ENCODE measurements at places on chromosomes 3 and 15.

GRCh38 chr3:36488077-36488789 lies 107.9 kb downstream of the STAC start:
- DNase-seq, result no peak

GRCh38 chr3:105385819-105386508 lies 19.3 kb downstream of the ALCAM start:
- no peak for DNase-seq

DNA sequence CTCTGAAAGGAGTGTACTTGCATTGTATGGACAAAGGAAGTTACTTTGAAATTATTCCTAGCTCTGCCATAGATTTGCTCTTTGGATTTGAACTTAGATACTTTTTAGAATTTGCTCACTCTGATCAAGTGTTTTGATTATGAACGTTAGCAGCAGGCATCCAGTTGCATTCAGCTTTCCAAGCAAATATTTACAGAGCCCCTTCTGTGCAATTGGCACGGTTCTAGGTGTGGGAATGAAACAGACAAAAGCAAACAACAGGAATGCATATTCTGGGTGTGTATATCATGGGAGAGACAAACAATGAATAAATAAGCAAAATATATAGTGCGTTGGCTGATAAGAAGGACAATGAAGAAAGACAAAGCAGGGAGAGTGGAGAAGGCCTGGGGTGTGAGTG lies 125.5 kb upstream of the ADAMTS9 start:
- no peak for DNase-seq

DNA sequence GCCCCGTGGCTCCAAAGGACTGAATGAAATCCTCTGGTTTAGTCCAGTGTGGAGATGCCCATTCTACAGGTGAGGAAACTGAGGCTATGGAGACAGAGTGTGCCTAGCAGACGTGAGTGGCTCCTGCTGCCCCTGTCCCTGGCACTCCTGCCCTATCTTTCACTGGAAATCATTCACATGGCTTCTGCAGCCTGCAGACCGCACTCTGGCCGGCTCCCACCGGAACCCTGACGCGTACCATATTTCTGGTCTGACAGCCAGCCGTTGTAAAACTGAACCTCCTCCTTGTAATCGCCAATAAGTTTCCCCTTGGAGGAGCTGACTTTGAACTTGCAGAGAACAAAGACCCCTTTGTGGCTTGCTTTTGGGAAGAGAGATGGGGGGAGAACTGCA lies 136.5 kb downstream of the CHSY1 start:
- no peak for DNase-seq

DNA sequence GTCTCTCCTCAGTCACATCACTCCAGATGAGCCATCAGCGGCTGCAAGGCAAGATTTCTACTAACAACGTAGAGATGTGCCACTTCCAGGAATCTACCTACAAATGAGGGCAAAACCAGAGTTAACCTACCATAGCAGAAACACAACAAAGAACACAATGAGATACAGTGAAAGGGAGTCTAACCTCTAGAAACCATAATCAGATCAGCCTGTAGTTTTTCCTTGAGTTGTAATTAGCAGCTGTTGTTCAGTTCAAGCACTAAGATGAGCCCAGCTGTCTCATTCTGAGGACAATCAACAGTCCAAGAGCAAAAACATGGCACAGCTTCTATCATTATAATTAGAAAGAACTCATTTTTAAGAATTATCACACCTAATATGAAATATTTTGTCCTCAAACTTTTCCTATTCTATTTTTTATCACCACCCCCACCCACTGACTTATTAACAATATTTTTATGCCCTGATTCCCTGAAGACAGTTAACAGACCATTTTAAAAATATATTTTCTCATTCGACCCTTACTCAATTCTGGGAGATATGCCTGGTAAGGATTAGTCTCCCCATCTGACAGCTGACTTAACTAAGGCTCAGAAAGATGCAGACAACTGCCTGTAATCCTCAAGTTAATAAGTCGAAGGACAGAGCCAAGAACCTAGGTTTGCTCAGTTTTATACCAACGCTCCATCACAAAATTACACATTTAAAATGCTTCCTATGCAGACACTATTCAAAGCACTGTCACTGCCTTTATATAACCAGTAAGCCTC lies 50.1 kb downstream of the MAGI1 start:
- no peak for DNase-seq

- no peak for DNase-seq
Observed at GRCh38 chr15:90234096-90234988, at the start of gene GDPGP1. GDPGP1 (plus strand) TSS chr15:90234209; CDS start chr15:90240909, 6,700 bp downstream.

GRCh38 chr3:169774186-169774585 lies 990 bp downstream of the MYNN start:
- DNase-seq, result no peak

GRCh38 chr15:43086551-43086950 lies 19.3 kb downstream of the UBR1 start:
- no peak for DNase-seq

GRCh38 chr15:98782801-98783200 lies 134.5 kb downstream of the IGF1R start:
- DNase-seq, result no peak

GRCh38 chr3:67325231-67325630 lies 327.1 kb downstream of the KBTBD8 start:
- DNase-seq, result no peak

DNA sequence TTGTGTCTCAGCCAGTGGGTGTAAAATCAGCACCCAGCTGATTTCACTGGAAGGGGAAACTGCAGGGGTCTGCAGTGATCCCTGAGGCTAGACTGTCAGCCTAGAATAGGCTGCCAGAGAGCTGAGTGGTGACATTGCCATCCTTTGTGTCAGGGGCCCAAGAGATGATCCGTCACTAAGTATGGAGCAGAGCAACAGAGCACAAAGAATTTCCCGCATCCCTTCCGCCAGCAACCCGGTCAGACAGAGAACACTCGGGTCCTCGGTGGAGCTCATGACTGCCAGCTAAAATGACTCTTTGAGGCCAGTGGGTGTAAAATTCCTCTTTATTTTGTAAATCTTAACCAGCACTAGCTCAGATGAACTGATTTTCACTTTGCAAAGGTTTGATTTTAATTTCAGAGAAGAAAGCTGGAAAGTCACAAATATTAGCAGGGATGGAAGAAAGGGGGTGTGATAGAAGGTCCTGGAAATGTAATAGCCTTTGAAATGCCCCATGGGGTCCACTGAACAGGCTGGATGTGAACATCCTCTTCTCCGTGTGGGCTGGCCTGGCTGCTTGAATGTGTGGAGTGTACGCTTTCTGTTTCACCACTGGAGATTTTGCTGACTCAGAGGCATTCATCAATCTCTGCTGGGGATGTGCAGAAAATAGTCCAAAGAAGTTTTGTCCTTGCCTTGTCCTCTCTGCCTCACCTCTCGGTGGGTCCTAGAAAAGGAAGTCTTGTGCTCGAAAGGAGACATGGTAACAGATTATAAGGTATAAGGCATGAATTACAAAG lies 138.8 kb downstream of the SV2B start:
- DNase-seq, result no peak

DNA sequence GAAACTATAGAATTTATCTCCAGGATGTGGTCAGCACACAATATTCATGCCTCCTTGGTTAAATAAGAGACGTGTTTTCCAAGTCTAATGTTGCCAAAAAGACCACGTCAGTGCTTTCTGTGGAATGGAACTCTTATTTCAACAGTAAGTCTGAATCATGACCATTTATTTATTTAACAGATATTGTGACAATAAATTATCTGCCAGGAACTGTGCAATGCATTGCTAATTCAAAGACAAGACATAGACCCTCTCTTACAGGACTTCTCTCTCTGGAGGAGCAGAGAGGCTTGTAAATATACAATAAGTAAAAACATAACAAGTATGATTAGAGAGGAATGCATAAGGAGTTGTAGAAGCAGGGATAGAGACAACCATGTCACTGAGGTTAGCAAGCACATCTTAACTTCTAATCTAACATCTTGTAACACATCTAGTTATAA lies 227.5 kb downstream of the DTWD1 start:
- DNase-seq, result no peak

DNA sequence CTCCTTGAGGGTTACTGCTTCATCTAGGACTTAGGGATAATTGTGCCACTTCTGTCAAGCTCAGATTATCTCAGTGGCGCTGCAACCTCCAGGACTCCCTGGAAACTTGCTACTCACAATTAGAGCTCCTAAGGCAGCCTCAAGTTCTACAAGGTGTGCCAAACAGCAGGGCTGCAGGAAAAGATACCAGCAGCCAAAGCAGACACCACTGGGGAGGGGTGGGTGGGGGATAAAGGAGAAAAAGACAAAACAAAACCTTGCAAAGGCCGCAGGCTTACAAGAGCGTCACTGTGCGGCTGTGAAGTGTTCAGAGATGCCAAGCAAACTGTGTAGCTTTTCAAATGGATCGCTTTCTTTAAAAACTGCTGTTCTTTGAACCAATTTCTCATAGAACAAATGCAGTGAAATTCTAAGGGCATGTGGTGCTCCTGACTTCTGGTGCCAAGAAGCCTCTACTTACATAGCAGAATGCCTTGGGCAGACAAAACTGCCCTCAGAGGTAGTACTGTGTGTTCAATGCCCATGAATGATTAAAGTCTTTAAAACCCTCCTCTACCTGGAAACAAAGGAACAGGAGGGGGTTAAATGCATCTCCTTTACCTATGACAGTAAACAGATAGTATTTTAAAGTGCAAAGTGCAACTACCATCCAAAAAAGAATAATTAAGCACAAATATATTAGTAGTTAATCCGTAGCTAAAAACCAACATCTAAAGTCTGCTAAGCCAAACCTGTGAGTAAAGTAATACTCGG lies 353.4 kb downstream of the FOXP1 start:
- DNase-seq, result no peak

GRCh38 chr3:42195879-42196330 lies 70.1 kb downstream of the CCK start:
- DNase-seq, result no peak

- no peak for DNase-seq
Observed at GRCh38 chr3:150755902-150756301, 7.1 kb downstream of the SIAH2 start.

GRCh38 chr3:188267790-188268335 lies 113.9 kb downstream of the LPP start:
- no peak for DNase-seq

- no peak for DNase-seq
Observed at GRCh38 chr3:192367616-192368015, 359.7 kb downstream of the FGF12 start.

All from pulmonary artery endothelial cell (primary cell).